Diencephalon (tissue), 1 donor: ENCODE measurements at places on chromosomes 1 and 21. TPM values are rescaled to one million over a fixed set of nuclear protein-coding genes. Genes with fewer than 3 reads are reported as not detected.

Gene IGSF9
- total RNA-seq: 3.9 TPM

Gene RAB25
- total RNA-seq: not detected

Gene RIIAD1
- total RNA-seq: 13.4 TPM

Gene AKR7A3
- 2.1 TPM for total RNA-seq

Gene SPATA45
- total RNA-seq: 3.2 TPM

Gene TTC39A
- 15.2 TPM for total RNA-seq

Gene PLA2G2C
- not detected for total RNA-seq

Gene GREM2
- 5.3 TPM for total RNA-seq

Gene FCGR2B
- 0.46 TPM for total RNA-seq

Gene OLFML2B
- 1.8 TPM for total RNA-seq

Gene WLS
- 117 TPM for total RNA-seq

Gene DISP1
- 8.5 TPM for total RNA-seq

Gene SYF2
- 36.9 TPM for total RNA-seq

Gene CHRM3
- total RNA-seq: 44.3 TPM

Gene SYPL2
- total RNA-seq: not detected

Gene PLPP3
- total RNA-seq: 128 TPM
